ENCODE measurements at places on chromosomes 6 and 20. TPM values are rescaled to one million over a fixed set of nuclear protein-coding genes. Genes with fewer than 3 reads are reported as not detected.

HLA-DOA gene
- total RNA-seq = 11.2 TPM

GPR63 gene
- total RNA-seq = 0.83 TPM

RNF182 gene
- total RNA-seq = 0.40 TPM

ARMC2 gene
- 2.9 TPM for total RNA-seq

PNPLA1 gene
- not detected for total RNA-seq

SKIC2 gene
- total RNA-seq = 33.2 TPM

GRCh38 chr6:128754658-128755256, 128.2 kb upstream of the LAMA2 start:
- DNase-seq = no peak

GRCh38 chr6:31462964-31463870, 34.7 kb upstream of the MICB start:
- DNase-seq = peak; percentile 98

DNA sequence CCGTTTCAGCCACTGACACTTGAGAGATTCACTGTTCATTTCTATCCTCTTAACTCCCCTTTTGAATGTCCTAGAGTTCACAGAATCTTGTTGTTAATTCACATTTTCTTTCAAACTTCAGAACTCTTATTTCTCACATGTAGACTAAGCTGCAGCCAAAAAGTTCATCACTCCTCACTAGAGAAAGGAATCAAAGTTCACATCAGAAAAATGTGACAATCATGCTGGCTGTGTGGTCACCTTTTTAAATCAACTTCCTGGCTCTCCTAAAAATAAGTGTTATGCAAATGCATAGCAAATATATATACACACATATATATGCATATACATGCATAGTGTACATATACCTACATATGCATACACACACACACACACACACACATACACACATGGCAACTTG, 123.0 kb downstream of the CBLN4 start:
- no peak for DNase-seq

DNA sequence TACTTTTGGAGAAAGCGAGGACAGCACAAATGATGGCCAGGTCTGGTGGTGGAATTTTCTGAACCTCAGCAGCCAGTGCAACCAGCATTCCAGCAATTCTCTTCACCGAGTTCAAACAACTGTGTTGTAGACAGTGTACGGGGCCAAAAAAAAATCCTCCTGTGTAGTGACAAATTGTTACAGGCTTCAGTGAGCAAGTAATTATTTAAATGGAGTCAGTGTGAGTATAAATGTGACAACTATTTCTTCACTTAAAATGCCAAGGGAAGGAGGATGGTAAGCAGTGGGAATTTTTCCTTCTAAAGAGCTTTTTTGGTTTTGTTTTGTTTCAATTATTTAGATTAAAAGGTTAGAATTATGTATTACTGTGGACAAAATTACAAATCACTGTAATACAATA, 154.1 kb downstream of the TMEM242 start:
- no peak for DNase-seq

- DNase-seq = no peak
Observed at GRCh38 chr20:45368221-45368980, 5.4 kb downstream of the SYS1 start.

DNA sequence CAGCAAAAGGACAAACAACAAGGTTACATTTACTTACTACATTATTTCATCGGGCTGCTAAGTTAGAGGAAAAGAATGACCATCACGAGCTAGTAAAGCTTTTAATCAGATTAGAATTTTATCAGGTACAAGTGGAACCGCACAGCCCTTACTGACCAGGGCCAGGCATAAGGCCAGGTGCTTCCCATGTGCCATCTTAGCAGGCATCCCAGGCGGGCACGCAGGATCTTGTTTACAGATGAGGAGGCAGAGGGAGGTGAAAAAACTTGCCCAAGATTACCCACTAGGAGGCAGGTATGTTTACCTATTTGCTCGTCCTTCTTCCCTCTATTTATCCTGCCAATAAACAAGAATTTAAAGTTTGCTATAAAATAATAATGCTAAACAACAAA, 10.7 kb downstream of the EZR start:
- no peak for DNase-seq

DNA sequence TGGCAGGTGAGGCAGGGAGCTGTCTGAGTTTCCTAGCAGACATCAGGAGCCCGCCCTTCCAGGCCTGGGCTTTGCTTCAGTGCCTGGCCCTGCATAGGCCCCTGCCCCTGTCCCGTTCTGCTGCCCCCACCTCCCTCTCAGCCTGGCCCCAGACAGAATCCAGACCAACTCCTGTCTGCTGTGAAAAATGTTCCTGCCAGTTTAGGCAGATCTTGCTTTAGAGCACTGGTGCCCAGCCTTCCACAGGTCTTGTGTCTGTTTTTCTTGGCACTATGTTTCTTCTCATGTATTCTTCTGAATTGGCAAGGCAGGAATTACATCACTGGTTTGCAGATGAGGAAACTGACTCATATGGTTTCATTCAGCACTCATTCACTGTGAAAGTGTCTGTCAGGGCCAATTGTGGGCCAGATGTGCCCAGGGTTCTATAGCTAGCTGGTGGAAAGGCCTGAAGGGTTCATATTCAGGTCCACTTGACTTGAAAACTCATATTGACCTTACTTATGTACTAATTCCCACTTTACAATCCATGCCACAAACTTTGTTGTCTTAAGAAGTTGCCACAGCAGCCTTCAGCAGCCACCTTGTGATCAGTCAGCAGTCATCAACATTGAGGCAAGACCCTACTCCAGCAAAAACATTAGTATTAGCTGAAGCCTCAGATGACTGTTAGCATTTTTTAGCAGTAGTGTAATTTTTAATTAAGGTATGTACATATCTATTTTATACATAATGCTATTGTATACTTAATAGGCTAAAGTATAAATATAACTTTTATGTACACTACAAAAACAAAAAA, 40.5 kb downstream of the HLA-F start:
- no peak for DNase-seq

- no peak for DNase-seq
Observed at GRCh38 chr20:13814672-13815071, 29.8 kb downstream of the NDUFAF5 start.

DNA sequence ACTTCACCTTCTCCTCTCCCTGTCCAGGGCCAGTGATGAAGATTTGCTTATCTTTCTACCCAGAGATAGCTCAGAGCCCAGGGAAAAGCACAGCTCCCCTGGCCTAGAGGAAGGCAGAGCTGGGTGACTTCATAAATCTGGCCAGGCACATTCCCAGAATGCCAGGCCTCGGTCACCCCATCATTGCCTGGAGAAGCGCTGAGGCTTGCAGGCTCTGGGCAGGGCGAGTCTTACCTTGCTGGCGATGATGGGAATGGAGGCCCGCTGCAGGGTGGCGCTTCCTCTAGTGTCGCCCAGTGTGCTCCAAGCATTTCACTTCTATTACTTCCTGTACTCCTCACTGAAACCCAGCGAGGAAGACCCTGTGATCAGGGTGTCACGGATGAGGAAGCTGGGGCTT, 60.1 kb downstream of the DAAM2 start:
- no peak for DNase-seq

GRCh38 chr6:153145591-153145990, 14.5 kb upstream of the RGS17 start:
- no peak for DNase-seq

- DNase-seq = no peak
Observed at GRCh38 chr20:33604084-33604990, 57.8 kb upstream of the C20orf144 start.

DNA sequence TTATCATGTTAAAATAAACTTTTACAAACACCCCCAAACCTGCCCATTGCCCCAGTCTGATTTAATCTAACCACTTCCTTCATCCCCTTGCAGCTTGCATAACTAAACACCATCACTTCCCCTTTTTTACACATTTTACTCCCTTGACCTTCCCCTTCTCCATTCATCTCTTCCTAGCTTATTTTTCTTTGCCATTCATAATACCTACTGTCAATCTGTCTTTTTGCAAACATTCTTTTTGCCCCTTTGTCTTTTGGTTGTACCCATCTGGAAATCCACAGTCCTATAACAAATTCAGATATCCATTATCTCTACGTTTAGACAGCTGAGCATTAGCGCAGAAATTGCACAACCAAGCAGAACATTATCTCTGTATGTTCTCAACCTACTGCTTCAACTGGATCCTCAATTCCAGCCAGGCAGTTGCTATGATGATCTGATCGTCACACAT, 51.2 kb downstream of the C6orf52 start:
- DNase-seq = no peak

GRCh38 chr6:16659466-16660156, 101.6 kb downstream of the ATXN1 start:
- DNase-seq = no peak

DNA sequence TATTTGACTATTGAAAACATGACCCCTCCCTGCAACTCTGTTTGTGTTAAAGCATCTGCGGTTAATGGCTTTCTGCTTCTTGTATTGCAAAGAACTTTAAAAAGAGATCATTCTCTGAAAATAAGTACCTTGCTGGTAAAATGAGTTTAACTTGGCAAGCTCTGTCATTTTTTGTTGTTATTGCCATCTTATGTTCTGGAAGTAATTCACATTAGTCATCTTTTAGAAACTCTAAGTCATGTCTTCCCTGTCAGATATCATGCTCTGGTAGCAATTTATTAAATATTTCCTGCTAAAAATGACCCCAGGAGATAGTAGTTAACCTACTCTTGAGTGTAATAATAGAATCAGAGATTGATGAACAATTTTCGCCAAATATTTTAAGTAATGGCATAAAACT, 890.6 kb downstream of the KIF16B start:
- DNase-seq = no peak

DNA sequence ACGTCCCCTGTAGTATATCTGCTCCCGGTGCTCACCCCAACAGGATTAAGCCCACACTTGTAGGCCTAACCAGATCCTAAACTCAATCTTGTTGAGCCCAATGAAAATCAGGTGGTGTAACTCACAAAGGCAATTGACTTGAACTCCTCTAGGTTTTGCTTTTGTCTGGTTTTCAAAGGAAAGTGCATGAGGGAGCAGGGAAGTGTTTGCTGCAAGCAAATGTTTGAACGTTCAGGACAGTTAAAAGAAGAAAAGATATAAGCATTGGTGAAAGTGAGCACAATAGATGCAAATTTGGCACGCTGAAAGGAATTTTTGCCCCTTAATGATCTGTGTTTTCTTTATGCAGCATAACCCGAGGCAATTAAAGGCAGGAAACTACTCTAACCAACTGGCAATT, 212.6 kb downstream of the PLCB1 start:
- DNase-seq = no peak

- DNase-seq = no peak
Observed at GRCh38 chr6:79173378-79173777, 61.1 kb downstream of the HMGN3 start.

DNA sequence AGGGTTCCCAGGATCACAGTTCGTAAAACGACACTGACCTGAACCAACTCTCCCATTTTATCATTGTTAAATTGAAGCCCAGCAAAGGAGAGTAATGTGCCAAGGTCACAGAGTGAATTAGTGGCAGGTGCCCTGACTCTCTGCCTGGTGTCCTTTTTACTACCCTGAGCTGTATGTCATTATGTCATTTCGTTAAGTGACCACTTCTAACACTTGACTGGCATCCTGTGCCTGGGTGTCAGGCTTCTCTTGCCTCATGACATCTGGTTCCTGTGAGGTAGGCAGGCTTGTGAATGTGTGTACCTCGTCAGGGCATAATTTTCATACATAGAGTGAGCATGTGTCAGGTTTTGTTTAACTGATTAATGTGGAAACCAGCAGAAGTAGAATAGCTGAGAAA, 48.6 kb downstream of the RALY start:
- DNase-seq = no peak

- no peak for DNase-seq
Observed at GRCh38 chr6:85449818-85450759, at the start of gene NT5E. Gene NT5E (plus strand): TSS chr6:85450083. CDS start chr6:85450140, 57 bp downstream.

- no peak for DNase-seq
Observed at GRCh38 chr6:54877713-54878317, 31.2 kb downstream of the FAM83B start.

- DNase-seq = no peak
Observed at GRCh38 chr20:39886650-39887190, 802.3 kb downstream of the MAFB start.

- DNase-seq = no peak
Observed at GRCh38 chr6:583116-583515, 73.8 kb downstream of the HUS1B start.

DNA sequence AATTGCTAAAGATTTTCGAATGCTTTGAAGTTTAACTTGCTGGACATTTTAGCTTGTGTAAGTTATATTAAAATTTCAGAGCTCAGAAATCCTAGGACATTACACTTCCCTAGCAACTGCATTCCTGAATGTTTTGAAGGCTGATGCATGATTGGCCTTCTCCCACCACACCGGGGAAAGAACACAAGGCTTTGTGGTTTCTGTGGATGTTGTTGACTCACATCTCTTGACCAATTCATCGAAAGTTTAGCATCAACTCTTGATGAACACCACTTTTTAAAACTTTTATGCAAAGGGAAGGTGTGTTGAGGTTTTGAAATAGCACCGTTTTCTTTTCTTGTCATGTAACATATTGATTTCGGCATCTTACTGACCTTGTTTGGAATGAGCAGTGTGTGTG, 81.1 kb downstream of the RIMS1 start:
- DNase-seq = no peak

DNA sequence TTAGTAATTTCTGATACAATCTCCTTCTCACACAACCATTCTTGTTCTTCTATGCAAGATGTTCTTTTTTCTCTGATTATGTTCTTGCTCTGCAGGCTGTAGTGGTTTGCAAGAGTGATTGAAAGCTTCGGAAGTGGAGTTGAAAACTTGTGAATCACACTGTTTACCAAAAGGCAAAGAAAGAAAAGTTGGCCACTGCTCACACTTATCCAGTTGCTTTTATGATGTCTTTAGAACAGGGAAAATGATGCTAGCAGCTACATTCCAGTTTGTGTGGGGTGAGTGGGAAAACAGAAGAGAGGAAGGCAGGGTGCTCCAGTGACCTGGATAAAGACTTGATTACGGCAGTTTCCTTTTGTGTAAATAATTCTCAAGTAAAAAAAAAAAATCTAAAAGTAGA, 583.3 kb downstream of the TENT5A start:
- DNase-seq = no peak

DNA sequence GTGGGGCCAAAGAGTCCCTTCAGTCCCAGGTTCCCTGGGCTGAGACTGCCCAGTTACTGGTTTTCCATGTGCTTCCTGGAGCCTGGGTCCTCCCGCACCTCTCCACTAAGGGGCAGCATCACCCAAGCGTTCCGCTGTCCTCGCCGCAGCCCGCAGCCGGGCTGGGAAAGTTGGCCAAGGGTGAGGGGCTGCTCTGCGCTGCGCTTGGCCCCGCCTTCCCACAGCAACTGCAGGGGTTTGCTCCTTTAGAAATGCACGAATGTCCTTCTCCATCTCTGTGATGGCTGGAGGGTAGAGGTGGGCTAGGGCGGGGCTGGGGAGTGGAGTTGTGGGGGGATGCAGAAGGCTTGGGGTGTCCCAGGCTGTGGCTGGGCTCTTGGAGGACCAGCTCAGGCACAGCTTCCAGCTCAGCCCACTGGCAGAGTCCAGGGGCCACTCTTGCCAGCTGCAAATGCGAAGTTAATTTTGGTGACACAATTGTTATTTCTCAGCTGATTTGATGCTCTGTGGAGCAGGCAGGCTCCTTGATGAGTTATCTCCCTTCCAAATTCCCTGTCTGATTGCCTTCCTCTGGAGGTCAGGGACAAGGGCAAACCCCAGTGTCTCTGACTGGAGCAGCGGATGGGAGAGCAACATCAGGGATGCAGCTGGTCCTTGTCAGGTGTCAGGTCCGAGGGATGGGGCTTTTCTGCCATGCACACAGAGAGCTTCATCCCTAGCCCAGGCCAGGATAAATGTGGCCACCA, 63.2 kb downstream of the NOL4L start:
- DNase-seq = no peak
